GM19239 (cell line): ENCODE measurements at places on chromosomes 7 and 10.

DNA sequence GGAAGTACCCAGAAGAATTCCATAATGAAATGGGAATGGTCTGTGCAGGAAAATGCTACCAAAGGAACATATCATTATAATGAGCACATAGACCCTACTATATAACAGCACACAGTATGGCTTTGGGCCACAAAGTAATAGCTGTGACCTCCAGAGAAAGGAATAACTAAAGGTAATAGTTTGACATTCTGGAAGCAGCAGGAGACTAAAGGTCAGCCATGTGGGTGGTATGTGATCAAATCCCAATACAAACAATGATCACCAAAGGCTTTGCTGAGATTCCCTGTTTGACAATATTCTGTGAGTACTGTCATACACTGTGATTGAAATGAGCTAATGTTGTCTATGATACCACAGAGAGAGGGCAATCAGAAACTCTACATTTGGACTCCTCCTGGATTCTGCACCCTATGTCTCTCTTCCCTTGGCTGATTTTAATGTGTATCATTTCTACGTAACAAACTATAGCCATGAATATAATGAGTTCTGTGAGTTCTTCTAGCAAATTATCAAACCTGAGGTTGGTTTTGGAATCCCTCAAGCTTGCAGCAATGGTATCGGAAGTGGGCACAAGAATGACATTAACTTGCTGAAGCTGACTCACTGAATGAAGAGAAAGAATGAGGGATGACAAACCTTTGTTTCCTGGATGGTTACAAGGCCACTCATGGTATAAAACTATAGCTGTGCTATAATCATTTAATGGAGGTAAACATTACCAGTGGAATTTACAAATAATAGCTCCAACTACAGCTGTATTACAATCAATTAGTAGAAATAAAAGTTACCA lies 99.6 kb downstream of the JMJD1C start:
- no peak for DNase-seq

DNA sequence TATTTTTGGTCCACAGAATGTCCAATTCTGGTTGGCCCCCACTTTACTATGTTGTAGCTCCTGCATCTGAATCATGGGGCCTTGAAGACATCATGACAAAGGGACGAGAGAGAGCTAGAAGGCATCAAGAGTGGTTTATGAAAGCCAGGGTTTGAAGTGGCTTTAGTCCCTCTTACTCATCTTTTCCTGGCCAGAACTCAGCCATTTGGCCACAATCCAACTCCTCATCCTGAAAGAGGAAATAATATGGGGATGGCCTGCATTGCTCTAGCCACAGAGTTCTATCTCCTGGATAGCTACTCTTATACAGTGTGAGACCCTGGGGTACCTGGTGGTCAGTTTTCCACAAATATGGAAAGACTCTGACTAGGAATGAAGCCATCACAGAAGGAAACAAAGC lies 418.9 kb downstream of the XPNPEP1 start:
- no peak for DNase-seq

- peak; percentile 32 for DNase-seq
These were observed 233.2 kb upstream of the PRSS1 start for GRCh38 chr7:142516038-142516501.

- no peak for DNase-seq
These were observed 83.1 kb downstream of the LRRN3 start for GRCh38 chr7:111173990-111174389.

GRCh38 chr7:152090747-152091146 lies 65.3 kb downstream of the GALNT11 start:
- DNase-seq = no peak

DNA sequence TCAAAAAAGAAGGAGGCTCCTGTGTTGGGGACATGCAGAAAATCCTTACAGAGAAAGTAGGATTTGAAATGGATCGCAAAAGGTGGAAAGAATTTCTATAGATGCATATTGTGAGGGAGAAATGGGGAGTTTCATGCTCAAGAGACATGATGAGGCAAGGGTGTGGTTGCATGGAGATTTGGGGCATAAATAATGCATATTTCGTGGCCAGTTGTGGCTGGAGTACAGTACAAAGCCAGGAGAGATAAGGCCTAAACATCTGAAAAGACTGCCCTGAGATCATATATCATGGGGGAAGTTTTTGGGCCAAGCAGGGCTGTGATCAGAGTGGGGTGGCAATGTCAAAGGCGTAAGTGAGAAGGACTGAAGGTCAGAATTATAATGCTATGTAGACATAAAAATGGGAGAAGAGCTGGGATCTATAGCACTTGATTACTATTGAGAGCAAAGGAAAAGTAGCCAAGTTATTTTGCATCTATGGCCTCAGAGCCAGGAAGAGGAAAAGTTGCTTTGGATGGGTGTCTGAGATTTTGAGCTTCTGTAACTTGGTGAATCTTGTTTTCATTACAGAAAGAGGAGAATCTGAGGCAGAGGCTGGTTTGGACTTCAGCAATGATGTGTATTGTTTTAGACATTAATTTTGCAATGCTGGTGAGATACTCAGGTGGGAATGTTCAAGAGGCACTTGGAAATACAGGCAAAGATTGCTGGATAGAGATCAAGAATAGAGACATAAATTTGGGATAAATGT lies 166.6 kb downstream of the INHBA start:
- DNase-seq = no peak

DNA sequence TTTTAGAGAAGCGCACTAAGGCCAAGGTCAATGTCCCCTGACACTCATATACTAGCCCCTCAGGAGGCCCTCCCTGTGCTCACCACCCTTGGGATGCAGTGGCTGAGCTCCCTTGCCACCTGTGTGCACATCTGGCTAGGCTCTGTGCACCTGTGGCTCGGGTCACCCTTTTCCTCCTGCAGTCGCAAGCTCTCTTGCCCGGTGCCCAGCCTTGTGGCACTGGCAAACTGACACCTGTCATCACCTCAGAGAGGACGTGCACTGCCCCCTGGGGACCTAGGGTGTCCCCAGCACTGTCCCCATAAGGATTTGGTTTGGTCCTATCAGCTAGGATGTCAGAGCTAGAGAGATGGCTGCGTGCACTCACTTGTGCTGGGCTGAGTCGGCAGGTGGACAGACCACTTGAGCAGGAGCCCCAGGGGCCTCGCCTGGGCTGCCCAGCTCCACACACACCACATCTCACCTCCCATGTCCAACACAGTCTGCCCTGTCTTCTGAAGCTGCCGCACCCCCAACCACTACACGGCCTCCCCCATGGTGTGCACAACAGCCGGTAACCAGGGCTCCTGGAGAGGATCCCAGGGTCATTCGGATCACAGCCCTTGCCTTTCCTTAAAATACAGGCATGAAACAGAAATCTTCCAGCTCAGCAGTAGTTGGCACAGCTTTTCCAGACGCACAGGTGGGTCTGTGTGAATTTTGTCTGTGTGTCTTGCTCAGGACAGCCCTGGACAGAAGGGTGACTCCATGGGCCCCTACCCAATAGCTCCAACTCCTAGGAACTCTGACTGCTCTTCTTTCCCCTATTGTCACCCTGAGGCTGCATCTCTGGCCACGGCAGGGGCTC lies 111.0 kb downstream of the GRID1 start:
- DNase-seq = no peak

DNA sequence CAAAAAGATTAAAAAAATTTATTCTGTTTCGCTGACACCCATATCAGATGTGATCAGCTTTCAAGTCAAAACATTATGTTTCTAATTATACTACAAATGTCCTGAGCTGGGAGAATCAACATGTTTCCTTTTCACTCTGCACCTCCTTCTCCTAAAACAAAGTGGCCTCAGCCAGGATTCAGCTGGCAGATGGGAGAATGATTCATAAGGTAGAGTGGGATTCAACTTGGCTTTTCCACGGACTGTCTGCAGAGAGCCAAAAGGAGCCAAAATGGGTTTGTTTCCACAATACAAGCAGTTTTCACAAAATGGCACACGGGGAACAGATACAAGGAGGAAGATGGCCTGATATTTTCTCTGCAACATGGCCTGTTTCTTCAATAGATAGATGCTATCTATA lies 376.5 kb upstream of the PRKCQ start:
- DNase-seq = no peak

DNA sequence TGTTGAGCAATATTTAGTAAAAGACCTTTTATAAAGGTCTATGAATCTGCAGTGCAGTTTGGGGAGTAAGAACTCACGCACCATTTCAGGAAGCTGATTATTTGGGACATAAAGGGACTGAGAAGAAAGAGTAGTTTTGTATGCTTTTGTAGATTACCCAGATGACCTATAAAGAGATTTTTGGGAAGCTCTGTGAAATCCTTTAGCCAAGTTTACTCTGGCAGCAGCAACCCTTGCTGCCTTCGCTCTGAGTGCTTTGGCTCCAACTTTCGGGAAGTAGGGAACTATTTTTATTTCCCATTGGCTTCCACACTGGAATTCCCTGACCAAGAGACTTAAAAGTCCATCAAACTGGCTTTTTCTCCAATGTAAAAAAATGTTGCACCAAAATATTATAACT lies 1110.1 kb upstream of the PHF14 start:
- DNase-seq = no peak

- no peak for DNase-seq
These were observed 121.5 kb upstream of the PRR15 start for GRCh38 chr7:29442146-29442545.

GRCh38 chr10:663466-663751 lies 26.1 kb downstream of the DIP2C start:
- DNase-seq = no peak

DNA sequence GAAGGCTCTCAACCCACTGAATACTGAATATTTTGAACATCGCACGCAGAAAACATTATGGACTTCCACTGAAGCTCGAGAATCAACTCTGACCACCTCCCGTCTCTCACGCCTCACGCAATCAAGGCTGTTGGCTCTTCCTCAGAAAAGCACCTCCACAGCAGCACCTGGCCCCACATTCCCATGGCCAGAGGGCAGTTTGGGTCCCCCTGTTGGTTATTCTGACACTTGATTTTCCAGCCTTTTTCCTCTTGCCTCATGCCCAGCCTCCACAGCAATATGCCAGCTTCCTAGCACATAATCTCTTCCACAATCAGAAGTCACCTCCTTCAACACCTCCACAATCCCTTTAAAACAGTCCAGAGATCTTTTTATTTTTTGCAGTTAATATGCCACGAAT lies 55.9 kb downstream of the SVOPL start:
- DNase-seq = no peak

DNA sequence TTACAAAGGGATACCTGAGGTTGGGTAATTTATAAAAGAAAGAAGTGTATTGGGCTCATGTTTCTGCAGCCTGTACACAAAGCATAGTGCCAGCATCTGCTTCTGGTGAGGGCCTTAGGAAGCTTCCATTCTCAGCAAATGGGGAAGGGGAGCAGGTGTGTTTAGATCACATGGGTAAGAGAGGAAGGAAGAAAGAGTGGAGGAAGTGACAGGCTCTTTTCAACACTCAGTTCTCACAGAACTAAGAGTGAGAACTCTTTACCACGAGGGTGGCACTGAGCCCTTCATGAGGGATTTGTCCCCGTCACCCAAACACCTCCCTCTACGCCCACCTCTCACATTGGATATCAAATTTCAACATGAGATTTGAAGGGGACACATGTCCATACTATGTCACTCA lies 506 bp upstream of the FAM170B start:
- DNase-seq = no peak

DNA sequence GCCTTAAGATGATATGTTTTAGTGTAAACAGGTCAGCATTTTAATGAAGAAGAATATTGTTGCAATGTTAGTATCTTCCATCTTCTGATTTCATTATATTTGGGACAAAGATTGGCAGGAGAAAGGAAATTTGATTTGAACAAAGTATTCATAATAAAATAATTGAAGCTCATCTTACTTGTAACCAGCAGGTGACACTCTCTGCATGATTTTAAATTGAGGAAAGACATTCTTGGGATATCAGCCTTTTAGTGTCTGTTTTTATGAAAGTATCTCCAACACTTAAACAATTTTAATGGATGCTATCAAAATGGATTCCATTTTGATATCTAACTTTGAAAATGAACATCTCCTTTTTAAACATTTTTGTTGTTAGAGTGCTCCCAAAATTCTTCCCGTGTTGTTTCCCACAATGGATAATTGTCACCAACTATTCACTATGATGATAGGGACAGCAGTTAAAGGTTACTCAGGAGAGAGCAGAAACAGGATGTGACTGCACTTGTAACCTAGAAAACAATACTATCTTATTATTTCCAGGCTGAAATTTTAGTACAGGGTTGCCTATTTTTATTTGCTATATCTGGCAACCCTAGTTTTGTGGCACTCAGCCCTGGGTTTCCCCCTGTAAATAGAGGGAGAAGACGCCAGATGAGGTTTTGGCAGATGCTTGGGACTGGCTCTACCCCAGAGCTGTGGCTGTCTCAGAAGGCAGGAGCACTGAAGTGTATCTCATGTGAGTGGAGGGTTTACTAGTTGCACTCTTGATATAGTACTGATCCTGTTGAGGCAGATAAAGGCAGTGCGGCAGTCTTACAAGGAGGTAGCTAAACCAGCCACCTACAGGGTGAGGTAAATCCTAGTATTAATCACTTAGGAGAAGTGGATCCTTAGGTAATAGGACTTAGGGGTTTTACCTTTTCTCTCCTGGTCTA lies 31.0 kb upstream of the ABCB4 start:
- no peak for DNase-seq

DNA sequence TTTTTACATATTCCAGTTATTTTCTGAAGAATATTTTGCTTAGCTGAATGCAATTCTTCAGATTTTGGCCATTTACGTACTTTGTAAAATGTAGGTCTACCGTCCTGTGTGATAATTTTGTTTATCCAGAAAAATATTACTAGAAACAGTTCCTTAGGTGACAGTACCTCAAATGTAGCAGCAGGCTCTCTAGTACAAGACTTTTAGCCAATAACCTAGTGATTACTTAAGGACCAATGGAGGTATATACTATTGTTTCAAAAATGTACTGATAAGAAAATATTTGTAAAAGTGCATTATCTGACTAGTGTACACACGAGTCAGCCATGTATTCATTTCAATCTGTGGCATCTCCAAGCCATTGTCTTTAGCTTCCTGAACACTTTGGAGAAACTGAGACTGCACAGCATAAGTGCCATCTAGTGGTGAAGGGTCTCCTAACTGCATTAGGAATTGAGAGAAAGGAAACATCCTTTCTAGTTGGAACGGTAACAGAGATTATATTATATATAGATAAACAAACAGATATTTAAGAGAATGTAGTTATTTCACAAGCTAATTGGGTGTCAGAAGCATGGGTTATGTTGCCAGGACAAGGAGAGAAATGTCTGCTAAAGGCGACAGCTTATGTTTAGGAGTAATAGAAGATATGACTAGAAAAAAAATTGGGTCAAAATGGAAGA lies 23.7 kb downstream of the RTKN2 start:
- DNase-seq = no peak

- no peak for DNase-seq
These were observed 220.0 kb downstream of the KIF20B start for GRCh38 chr10:89921403-89921802.

GRCh38 chr10:102841827-102842345 lies 4.7 kb upstream of the CYP17A1 start:
- no peak for DNase-seq
